ENCODE measurements at places on chromosomes 13 and 19. TPM values are rescaled to one million over a fixed set of nuclear protein-coding genes. Genes with fewer than 3 reads are reported as not detected.
A peak's percentile ranks its signal among the peaks of the same experiment; 100 is the strongest.

GRCh38 chr13:113358653-113359190, 5.2 kb downstream of the GRTP1 start:
- no peak for DNase-seq

- no peak for DNase-seq
These were observed 1812.2 kb downstream of the PCDH9 start for GRCh38 chr13:65417953-65418352.

GRCh38 chr19:48659768-48660167, 13.0 kb downstream of the NTN5 start:
- no peak for DNase-seq

DNA sequence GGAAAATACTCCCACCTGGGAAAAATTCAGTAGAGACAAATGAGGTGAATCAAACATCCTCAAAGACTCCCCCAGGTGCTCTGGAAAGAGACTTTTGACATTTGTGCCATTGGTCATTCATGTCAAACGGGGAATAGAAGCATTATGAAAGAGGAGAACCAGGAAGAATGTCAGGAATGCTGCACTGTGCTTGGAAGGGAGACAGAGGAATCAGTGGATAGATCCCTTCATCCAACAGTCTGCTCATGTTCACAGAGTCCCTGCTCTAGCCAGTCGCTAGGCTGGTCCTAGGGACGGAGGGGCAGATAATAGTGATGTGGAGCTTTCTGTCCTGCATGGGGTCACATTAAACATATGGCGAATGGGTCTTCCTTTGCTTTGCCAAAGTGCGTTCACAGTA, 384.4 kb downstream of the FGF9 start:
- no peak for DNase-seq

- DNase-seq, result peak; percentile 80
These were observed 62.1 kb downstream of the DGKH start for GRCh38 chr13:42110410-42111155.

DNA sequence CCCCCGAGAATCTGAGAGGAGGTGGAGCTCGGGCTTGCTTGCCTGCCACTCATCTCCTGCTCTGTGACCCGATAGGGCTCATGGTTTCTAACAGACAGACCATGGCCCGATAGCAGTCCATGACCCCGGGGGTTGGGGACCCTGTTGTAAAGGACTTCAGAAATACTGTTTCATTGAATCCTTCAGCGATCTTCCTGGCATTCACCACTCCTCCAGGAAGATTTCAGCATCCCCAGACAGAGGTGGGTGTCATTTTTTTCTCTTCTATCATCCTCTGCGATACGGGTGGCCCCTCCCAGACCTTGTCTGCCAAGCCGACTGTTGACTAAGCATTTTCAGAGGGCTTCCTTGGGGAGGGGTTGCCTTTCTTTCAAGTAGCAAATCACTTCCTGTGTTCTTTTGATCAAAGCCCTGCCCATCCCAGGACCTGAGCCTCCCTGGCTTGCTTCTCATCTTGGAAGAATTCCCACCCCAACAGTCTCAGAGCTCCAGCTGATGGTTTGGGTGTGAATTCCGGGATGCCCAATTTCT, 1.7 kb downstream of the MYO1F start:
- no peak for DNase-seq

DNA sequence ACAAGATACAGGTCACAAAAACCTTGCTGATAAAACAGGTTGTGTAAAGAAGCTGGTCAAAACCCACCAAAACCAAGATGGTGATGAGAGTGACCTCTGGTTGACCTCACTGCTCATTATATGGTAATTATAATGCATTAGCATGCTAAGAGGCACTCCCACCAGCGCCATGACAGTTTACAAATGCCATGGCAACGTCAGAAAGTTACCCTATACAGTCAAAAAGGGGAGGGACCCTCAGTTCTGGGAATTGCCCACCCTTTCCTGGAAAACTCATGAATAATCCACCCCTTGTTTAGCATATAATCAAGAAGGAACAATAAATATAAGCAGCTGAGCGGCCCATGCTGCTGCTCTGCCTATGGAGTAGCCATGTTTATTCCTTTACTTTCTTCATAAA, 434.1 kb downstream of the ZNF536 start:
- DNase-seq, result no peak

DNA sequence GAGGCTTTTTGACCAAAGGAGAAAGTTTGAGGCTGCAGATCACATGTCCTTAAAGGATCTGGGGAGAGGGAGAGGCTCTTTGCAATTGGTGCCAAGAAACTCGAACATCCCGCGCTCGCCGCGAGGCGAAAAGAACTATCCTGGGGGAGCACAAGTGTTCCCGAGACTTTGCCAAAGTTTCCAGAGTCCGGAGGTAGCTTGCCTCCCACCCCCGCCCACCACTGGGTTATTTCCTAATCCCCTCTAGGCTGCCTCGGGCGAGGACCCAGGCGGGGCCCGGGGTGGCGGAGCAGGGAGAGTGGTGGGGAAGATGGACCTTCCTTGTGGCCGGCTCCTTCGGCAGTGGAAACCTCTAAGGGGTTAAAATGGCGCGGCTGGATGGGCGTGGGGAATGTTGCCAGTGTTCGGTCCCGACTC, 114.5 kb downstream of the KCNRG start:
- DNase-seq, result no peak

DNA sequence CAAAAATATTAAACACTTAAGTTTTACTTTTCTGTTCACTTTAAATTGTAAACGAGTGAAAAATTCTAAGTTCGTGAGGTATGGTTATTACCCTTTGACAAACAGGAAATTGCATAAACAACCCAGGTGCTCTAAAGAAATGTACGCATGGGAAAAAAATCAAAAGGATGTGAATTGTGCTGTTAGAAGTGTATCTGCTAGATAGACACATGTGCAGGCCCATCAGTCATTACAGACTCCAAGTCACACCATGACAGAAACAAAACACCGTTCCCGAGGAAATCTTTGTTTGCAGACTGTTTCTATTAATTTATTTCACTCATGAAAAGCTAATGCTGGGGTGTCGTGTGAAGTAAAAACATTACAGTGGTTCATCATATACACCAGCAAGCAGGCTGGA, 17.0 kb upstream of the DOCK9 start:
- DNase-seq, result no peak

- DNase-seq, result no peak
These were observed 136.0 kb downstream of the DCLK1 start for GRCh38 chr13:35995136-35995535.

DNA sequence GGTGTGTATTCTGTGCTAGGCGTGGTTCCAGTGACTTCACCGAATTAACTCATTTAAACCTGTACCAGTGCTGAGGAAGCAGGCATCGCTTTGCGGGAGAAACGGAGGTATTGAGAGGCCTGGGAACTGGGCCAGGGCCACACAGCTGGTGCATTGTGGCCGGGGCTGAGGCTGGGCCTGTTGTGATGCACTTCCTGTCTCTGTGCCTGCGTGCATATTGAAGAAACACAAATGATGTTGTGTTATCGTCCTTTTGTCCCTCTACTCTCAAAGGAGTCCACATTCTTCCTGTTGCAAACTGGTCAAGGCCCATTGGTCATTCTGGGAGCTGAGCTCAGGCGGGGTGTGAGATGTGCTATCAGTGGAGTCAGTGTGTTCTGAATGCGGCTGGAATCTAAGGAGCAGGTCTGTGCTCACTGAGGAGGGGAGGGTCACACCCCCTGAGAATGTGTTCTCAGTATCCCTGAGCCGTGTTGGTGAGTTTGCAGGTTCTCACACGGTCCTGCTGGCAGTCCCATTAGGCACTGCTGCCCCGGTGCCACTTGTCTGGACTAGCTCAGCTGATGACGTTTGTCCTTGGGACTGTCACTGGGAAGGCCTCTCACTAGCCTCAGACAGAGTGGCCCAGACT, 62.1 kb downstream of the ARHGEF7 start:
- peak; percentile 90 for DNase-seq

- DNase-seq, result no peak
These were observed 8.3 kb upstream of the SYCN start for GRCh38 chr19:39212375-39212742.

GRCh38 chr19:1112268-1113029, 8.7 kb downstream of the GPX4 start:
- DNase-seq, result no peak

DNA sequence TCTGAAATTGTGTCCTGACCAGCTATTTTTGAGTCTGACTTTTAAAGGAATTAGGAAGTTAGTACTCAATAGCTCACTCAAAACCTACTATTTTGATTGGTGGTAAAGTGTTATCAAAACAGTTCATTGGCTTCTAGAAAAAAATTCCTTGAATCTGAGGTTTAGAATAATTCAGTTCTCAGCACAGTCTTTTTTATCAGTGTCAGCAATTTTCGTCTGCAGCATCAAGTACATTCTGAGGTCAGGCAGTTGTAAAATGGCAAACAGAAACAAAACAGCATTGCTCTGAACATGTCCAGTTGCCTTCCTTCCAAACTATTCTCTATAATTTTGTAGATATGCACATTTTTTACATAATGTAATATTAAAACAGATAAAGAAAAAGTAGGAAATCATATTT, 1644.1 kb downstream of the SLITRK5 start:
- DNase-seq, result no peak

DNA sequence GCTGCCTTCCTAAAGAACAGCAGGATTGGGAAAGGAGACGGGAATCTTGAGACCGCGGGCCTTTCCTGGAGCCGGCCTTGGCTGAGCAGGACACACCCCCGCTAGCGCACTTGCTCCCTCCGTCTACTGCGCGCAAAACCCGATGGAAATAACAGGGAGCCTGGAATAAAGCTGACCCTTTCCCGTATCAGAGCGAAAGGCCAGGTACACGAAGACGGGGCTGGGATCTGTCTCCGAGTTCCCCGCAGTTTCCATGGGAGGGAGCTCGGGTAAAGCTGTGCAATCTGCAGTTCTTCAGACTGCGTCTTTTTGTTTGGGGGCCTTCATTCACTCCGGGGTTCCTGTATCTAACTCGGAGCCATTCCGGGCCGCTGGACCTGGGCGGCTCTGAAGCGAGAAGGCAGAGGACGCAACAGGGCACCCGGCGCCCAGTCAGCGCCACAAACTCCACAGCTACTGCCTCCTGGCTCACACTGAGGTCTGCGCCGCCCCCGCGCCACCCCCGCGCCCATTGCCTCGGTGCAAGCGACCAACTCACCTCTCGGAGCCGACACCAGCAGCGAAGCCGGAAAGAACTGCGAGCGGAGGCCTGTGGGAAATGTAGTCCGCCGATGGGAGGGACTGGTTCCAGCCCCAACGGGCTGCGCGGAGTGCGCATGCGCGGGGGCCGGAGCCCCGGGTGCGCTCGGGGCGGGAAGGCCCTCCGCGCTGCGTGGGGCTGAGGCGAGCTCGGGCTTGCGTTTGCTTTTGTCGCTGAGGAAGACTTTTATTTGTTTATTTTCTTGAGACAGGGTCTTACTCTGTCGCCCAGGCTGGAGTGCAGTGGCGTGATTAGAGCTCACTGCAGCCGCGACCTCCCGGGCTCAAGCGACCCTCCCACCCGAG, at the start of gene ZFP14:
TSS of gene ZFP14 (minus strand) at position 577 of the 885 bp plus-strand sequence. CDS start 11,309 bp downstream, outside the sequence.
- DNase-seq, result peak; percentile 61

GRCh38 chr13:112525356-112525945, 62.5 kb downstream of the TUBGCP3 start:
- DNase-seq, result no peak

DNA sequence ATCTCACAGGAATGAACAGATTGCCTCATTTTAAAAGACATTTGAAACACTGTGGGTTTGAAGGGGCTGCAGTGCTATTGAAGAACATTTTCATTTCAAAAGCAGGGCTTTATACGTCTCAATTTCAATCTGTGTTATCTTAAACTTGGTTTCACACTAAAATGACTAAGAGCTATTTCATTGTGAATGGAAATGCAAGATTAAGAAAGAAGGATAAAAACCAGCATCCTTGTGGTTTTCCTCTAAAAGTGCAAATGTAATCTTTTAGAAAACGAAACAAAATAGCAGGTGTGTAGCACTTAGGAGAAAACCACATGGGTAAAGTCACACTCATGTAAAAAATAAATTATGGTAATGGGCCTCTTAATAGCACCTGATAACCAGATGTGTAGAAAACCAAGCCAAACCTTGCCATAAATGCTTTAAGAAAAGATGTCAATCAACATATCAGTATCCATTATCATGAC, 397.7 kb downstream of the GPC6 start:
- no peak for DNase-seq

Gene RFPL4AL1
- not detected for total RNA-seq

Gene FAM83E
- total RNA-seq, result not detected

Gene PCDH20
- total RNA-seq, result 0.10 TPM

Gene CAPS
- total RNA-seq, result 8.4 TPM

Gene IL11
- 3.1 TPM for total RNA-seq

Gene PRR19
- total RNA-seq, result 1.8 TPM

Gene HCST
- not detected for total RNA-seq
